ENCODE measurements at places on chromosomes 5 and 9.

DNA sequence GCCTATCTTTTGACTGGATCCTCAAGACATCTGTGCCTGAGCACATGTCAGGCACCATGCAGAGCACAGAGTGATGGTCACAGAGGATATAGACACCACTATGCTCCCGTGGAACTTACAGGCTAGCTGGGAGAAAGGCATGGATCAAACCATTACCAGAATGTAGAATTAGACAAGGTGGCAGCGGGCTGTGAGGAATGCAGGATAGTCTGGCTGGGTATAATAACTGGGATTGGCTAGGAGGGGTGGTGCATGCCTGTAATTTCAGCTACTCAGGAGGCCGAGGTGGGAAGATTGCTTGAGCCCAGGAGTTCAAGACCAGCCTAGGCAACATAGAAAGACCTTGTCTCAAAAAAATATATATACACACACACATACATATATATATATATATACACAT, 50.3 kb downstream of the ASS1 start:
- DNase-seq, result no peak

DNA sequence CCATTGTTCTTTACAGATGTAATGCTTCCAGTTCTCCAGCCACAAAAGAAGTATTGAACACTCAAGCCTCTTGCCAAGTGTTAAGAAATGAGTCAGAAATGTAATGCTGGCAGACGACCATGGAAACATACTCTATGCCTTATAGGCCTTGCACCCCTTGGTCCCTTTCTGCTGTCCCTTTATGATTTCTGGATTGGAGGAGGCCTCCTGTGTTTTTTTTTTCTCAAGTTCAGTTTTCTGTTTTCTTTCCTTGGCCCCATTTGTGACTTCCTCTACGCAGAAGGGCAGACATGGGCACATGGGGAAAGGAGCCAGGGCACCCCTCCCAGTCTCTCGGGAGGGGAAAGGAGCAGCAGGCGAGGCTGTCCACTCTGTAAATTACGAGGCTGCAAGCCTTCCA, 53.4 kb downstream of the SNX18 start:
- DNase-seq, result no peak

DNA sequence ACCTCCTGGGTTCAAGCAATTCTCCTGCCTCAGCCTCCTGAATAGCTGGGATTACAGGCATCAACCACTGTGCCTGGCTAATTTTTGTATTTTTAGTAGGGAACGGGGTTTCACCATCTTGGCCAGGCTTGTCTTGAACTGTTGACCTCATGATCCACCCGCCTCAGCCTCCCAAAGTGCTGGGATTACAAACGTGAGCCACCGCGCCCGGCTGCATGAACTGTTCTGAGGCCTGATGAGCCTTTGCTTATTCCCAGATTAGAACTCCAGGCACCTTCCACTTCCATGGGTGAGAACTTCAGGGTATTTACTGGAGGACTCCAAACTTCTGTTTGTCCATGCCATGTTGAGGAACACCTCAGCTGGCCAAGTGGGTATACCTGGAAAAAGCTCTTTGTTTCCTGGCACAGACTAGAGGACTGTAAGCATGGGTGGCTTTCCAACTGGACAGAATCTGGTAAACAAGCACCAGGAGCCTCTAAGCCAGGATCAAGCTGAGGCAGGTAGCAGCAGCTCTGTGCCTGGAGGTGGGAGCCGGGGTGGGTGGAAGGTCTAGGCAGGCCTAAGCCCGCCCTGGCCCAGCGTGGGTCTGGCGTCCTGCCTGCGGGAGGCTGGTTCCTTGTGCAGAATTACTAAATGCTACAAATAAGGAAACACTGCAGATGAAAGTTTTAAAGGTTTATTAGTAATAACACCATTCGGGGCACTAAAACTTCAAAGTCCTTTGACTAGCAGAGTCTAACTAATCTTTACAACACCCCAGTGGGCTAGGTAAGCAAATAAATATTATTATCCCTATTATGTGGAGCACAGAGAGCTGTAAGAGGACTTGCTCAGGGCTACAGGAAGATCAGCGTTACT, 78.4 kb downstream of the SEMA5A start:
- DNase-seq, result no peak

DNA sequence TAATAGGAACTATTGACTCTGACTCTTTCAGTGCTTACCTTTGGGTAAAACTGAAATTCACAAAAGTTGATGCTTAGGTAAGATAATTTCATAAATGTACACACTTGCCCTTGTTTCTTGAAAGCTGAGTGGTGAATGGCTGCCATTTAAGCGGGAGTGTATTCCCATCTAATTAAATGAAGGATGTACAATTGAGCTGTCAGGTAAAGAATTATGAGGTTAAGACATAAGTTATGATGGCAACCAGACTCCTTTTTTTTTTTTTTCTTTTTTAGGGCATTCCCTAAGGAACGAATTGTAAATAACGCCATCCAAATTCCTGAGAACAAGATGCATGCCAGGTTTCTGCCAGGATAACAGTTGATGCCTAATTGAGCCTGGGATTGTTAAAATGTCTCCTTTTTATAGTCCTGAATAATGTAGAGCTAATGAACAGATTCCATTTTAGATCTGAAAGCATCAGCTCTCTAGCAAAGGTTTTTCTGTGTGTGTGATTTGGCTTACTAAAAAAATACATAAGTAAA, 199.7 kb downstream of the ISL1 start:
- DNase-seq, result no peak

GRCh38 chr5:142498298-142498697, 173.5 kb upstream of the SPRY4 start:
- DNase-seq, result no peak

DNA sequence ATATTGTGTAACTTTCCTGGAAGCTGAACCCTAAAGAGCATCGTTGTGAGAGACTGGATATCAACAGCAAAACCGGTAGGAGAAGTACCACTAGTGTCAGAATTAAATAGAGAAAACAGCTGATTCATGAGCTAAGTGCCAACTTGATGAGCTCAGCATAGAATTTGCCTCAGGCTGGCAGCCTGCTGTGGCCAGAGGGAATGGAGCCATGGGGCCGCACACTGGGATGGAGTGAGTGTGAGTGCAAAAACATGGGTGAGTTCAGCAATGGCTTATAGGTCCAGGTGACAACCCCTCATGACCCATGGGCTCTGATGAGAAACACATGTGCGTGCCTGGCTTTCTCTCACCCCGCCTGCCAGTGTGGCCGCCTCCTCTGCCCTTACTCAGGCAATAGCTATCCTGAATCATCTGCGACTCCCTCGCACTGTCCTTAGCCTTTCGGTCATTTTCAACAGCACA, 25.4 kb downstream of the ADAMTS16 start:
- no peak for DNase-seq

GRCh38 chr5:138661291-138661960, 86.2 kb upstream of the HSPA9 start:
- no peak for DNase-seq

DNA sequence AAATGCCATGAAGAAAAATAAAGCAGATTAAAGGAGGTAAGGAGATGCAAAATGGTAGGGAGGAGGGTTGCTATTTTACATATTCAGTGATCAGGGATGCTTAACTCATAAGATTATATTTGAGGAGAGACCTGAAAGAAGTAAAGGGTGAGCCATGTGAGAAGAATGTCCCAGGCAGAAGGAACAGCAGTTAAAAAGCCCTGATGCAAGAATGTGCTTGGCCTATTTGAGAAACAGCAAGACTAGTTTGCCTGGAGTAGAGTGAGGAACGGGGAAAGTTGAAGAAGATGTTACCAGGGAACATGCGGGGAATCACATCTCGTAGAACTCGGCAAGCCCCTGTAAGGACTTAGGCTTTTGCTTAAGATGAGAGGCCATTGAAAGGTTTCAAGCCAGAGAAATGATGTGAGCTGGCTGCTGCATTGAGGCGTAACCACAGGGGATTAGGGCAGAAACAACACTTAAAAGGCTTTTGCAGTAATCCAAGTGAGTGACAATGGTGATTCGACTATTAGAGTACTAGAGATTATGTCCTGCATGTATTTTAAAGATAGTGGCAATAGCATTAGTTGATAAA, 198.7 kb downstream of the VPS13A start:
- no peak for DNase-seq

- no peak for DNase-seq
Measured at GRCh38 chr5:43034591-43034968, 5.5 kb downstream of the ANXA2R start.
